ENCODE measurements at places on chromosomes 4 and X.
A peak's percentile ranks its signal among the peaks of the same experiment; 100 is the strongest.

DNA sequence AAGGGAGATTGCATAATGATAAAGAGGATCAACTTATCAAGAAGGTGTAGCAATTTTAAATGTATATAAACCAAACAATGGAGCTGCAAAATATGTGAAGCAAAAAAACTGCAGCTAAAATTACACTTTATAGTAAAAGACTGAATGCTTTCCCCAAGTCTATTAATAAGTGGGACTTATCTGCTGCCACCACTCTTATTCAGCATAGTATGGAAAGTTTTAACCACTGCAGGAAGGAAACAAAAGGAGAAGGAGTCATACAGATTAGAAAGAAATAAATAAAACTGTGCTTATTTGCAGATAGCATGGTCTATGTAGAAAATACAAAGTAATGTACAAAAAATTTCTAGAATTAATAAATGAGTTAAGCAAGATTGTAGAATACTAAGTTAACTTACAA, 94.1 kb upstream of the GK2 start:
- DNase-seq, result no peak

GRCh38 chr4:176002007-176002613, 63.5 kb upstream of the WDR17 start:
- peak; percentile 59 for DNase-seq

- DNase-seq, result no peak
These were observed 9.4 kb downstream of the MGST2 start for GRCh38 chr4:139674875-139675550.

- DNase-seq, result peak; percentile 71
These were observed 46.6 kb upstream of the FAM47C start for GRCh38 chrX:36961590-36961989.

GRCh38 chr4:73855406-73855805, 2.3 kb downstream of the PF4V1 start:
- no peak for DNase-seq

DNA sequence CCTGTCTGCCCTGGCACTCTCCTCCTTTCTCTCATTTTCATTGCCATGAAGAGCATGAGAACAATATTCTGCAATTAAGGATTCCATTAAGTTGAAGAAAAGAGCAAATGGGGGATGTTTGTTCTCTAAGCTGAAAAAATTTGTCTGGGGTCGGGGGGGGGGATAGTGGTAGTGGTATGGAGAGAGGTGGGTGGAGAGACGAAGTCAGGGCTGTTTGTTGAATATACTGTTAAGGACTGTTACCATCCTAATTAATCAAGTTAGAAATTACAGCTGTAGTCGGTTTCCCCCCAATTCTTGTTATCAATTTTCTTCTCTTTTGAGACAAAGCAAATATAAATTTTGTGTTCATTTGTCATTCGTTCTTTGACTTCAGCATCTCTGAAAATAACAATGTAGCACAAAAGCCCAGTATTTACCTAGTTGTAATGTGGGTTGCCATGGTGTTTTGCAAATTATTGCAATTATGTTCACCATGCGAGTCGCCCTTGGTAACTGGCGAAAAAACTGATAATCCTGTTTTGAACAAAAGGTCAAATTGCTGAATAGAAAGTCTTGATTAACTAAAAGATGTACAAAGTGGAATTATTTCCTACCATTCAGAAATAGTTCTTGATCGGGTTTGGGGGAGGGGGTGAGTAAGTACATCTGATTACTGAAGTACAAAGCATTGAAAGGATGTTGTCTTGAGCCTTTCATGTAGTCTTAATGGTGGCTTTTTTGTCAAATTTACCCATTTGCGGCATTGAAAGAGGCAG, 139.1 kb downstream of the ARX start:
- peak; percentile 8 for DNase-seq

DNA sequence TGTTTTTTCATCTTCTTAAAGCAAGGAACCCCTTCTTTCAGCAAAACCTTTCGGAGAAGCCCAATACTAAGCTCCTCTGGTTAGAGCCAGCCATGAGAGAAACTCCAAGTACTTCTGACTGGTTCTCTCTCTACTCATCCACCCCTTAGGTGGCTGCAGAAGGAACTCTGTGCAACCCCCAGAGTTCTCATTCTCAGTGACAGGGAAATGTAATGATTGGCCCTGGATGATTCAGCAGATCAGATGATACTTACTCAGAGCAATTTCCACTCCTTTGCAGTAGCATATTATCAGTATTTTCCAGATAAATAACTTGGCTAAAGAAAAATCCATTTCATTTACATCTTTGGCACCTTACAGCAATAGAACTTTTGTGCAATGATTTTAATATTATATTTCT, 3.2 kb downstream of the SPP1 start:
- DNase-seq, result no peak

- peak; percentile 41 for DNase-seq
These were observed 396.8 kb downstream of the PACRGL start for GRCh38 chr4:21097026-21097425.
